NCI-H524 (cell line): ENCODE measurements at places on chromosomes 7 and 10.
A peak's percentile ranks its signal among the peaks of the same experiment; 100 is the strongest.

DNA sequence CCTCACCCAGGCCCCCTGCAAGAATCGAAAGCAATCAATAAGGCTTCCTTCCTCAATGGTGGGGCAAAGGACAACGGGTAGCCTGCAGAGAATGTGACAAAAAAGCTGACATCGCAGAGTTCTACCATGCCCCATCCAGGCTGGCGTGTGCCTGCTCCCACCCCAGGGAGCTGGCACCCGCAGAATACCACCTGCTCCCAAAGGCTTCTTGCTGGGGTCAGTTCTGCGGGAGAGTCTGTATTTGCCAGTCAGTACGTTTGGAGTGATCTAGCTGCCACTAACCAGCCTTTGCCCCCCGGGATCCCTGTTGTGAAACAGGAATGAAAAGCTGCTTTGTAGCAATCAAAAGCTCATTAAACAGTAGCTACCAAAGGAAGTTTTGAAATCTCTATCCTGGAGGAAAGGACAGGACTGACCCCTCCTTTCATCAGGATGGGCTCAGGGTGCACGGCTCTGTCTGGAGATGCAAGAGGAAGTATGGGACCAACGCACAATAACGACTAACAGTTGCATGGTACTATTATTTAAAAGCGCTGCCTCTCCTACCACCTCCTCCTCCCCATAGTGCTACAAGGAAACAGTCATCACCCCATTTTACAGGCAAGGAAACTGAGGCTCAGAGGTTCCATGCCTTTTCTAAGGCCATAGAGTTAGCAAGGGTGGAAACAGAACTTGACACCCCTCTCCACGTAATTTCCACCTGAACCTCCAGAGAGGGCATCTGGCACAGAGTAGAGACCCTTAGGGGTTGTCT, 67.0 kb downstream of the FGFR2 start:
- DNase-seq = no peak

GRCh38 chr10:6162589-6163356, 40.0 kb upstream of the PFKFB3 start:
- no peak for DNase-seq

DNA sequence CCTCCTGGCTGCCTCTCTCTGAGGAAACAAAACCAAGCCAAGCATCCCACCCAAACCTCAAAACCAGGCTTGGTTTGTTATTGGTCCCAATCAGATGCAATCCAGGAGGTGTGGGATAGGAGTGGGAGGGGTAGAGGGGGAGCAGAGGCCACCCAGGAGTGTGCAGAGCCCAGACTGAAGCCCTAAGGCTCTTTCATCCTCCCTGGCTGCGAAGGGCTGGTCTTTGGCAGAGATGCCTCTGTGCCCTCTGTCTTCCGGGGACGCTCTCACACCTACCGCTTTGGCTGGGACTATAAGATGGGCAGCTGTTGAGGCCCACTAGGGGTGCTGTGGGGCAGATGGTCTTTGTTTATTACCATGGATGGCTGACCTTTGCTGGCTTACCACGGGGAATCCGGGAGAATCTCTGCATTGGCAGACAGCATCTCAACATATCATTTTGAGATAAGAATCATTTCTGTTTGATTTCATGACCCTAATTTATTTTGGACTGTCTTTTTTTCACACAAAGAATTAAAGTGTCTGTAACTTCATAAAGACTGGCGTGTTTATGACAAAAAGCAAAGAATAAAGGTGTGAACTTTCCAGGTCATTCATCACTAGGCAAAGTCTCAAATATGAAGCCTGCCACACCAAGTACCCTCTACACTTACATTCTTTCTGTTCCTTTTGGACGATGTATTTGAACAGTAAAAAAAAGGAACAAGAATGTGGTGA, 6.5 kb upstream of the DENND2A start:
- peak; percentile 87 for DNase-seq

DNA sequence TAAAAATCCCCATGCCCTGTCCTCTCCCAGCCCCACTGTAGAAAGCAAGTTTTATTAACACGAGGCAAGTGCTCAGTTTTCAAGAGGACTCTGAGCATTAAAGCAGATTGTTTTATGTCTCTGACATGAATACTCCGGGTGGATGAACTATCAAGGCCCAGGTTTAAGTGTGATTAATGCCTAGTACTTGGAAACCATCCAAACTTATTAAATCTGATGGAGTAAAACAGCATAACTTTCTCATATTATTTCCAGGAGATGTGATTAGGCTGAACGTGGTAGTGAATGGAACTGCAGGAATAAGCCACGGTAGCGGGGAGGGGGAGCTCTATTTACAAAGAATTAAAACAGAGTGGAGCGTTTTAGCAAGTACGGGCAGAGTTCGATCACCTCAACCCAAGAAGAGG, 144.2 kb upstream of the RNF32 start:
- DNase-seq = peak; percentile 58

- DNase-seq = no peak
These were observed 906.7 kb upstream of the AUTS2 start for GRCh38 chr7:68691261-68692216.

DNA sequence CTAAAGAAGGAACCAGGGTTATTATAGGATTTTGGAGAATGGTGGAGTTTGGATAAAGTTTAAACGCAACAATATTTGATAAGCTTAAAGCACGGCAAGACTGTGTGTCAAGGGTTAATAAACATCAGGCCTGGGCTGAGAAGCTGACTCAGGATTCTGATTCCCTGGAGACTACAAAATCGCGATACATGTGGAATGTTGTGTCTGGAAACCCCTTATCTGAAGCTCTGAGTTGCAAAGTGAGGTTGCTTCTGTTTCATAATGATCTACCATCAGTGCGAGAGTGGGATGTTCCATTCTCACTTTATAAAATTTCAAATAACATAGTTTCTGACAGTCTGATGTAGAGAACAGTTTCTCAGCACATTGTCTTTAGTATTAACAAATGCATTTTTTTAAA, 7.8 kb downstream of the C1GALT1 start:
- no peak for DNase-seq

DNA sequence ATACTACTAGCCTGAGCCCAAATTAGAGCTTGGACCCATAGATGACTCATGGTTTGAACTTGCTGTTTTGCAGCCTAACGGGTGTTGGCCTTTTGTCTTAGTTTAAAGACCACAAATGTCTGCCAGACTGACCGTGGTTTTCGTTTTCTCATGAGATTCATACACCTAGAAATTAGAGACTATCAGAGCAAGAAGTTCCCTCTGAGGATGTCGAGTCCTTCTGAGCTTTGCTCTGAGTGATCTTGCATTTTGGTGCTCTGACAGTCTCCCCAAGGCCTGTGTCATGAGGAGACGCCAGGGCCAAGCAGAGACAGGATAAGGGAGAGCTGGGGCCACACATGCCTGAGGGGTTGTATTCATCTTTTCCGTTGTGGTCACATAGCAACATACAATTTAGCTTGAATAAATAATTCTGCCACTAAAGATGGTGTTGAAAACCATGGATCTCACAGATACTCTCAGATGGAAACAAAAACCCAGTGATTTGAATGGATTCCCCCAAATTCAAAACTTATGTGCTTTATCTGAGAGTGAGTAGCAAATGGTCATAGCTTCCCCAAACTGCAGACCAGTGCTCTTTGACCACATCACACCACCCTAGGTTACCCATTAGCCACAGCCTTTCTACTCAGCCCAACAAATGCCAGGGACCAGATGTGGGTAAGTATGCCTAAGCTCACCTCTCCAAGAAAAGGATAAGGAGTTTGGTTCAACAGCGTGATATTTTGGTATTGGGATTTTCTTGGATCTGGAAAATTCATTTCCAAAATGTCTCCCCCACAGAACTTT, 762.0 kb upstream of the IGFBP3 start:
- DNase-seq = no peak

- DNase-seq = no peak
These were observed 310.5 kb downstream of the ADARB2 start for GRCh38 chr10:1426786-1427185.

- DNase-seq = no peak
These were observed 128.2 kb downstream of the THSD7A start for GRCh38 chr7:11703829-11704228.

GRCh38 chr7:36198854-36199266, 45.8 kb downstream of the EEPD1 start:
- no peak for DNase-seq

DNA sequence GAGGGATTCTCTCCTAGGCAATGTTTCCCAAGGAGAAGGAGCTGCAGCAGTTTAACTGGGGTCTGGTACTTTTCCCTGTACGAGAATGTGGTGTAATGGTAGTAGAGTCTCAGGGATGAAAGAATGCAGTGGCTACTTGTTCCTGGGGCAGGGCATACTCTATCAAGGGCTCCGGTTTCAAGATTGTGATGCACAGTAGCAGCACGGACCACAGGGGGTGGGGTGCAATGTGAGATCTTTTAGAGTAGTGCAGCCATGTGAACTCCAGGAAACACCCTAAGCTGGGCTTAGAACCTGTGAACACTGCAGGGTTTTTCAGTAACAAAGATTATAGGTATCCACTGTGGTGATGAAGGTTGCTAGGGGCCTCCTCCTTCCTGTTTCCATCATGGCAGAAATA, 903.9 kb downstream of the NRG3 start:
- DNase-seq = no peak

- no peak for DNase-seq
These were observed 17.8 kb upstream of the IFIT2 start for GRCh38 chr10:89283936-89284475.

GRCh38 chr10:7887174-7887816, 69.0 kb downstream of the TAF3 start:
- no peak for DNase-seq

DNA sequence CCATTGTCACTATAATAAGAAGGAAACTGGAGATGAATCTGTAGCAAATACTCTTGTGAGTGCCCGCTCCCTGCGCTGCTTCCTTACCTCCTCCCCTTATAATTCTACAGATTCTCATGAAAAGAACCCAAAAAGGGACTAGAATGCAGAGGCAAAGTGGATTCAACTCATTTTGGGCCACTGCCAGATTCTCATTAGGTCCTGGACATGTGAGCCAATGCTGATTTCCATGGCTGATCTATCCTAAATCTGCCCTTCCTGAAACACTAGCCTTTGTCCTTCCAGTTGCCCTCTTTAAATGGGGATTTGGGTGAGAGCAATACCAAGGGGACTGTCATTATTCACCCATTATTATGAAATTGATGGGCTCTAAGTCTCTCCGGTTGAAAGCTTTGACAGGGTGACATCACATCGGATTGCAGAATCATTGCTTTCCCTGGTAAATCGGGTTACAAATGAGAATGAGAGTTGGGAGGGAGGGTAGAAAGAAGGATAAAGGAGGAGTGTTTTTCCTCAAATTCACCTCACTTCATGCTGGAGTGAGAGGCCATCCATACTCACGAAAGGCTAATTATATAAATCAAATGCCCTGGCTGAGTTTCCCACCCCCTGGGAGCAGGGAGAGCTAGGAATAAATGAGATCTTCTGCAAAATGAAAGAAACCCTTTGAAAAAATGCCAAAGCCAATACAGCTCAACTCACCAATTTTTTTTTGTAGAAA, 37.5 kb downstream of the PTN start:
- DNase-seq = no peak

DNA sequence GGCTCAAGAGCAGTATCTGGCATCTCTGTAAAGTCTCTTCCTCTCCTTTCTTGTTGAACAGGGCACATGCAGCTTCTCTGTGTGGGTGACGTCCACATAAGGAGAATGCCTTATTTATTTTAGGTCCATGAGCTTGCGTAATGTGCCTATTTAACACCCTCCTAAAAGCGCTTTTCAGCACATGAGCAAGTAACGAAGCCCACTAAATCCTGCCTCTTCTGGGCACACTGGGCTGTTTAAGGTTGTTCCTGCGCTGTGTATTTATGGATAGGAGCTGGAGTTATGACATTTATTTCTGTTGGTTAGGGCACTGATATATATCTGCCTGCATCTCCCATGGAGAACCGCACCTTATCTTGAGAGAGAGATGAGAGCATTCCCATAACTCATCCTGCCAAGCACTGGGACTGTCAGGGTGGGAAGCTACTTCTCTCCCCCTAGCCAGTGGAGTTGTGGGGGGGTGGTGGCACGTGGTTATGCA, 76.1 kb downstream of the LRRC4 start:
- DNase-seq = no peak

DNA sequence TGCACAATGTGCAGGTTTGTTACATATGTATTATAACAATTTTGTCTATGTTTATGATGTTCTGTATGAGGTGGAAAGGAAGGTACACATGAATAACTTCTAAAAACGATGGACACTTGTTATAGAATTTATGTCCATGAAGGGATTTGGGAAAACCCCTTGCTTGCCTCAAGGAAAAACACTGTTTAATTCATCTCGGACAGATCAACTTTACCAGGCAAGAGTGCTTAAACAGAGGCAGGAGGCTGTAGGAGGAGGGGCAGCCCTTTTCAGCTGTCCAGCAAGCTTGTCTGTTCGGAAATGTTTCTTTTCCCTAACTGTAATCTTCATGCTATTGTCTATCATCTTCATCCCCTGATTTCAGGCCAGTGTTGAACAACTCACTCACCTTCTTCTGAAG, 200.9 kb downstream of the CDC14C start:
- DNase-seq = no peak

DNA sequence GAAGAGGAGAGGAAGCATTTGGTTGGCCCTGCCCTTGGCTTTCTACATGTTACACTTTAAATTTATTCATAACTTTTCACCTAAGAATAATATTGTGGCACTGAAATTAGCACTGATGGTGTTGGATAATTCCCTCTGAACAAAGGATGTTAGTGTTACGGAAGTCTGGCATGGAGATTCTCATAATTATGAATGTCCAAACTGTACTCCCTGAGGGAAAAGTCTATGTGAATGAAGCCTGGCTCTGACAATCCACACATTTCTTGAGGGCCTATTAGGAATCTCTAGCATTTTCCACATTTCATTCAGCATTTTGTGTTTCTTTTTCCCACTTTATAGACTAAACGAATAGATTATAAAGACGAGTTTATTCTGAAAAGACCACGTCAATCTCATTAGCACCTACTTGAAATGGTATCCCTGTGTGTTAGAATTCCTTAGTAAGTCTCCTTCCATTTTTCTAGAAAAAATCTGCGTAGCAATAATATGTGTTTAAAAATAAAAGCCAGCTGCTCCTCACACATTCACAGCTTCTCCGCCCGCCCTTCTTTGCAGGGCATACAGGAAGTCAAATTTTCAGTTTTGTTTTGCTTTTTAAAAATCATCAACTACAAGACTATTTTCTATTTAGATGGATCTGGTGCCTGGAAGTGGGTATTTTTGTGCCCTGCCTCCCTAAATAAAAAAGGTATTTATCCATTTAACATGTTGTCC, 131.8 kb upstream of the PALS2 start:
- DNase-seq = no peak
